ENCODE measurements at places on chromosomes 3 and 15. TPM values are rescaled to one million over a fixed set of nuclear protein-coding genes. Genes with fewer than 3 reads are reported as not detected.

Gene C3orf49
- polyA plus RNA-seq: not detected

DNA sequence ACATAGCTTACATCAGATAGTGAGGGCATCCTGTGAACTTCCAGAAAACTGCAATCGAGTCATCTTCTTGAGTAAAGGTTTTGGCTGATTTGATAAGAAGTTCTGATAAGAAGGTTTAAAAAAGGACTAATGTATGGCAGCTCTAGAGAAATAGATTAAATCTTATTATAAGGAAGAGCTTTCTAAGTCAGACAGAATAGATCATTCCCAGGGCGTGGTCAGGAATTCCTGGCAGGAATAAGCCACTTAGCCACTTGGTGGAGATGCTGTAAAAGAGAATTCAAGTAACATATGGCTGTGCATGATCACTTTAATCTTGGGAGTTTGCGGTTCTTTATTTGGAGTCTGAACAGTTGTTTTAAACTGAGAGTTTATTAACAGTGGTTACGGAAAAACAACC is 17.4 kb downstream of the PGBD4 start:
- no peak for DNase-seq

GRCh38 chr15:49185473-49185872 is 15.4 kb downstream of the GALK2 start:
- no peak for DNase-seq

DNA sequence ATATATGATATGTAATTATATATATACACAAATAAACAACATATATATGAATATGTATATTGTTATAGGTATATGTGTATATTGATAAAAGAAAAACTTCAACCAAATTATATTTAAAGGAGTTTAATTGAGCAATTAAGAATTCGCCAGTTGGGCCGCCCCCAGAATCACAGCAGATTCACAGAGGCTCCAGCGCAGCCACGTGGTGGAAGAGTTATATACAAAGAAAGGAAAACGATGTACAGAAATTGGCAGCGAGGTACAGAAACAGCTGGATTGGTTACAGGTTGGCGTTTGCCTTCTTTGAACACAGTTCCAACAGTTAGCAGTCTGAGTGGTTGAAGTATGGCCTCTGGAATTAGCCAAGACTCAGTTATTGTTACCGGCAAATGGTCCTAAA is 137.3 kb upstream of the SLC24A5 start:
- no peak for DNase-seq

GRCh38 chr3:130816561-130817445 is 70.2 kb upstream of the PIK3R4 start:
- DNase-seq: no peak

DNA sequence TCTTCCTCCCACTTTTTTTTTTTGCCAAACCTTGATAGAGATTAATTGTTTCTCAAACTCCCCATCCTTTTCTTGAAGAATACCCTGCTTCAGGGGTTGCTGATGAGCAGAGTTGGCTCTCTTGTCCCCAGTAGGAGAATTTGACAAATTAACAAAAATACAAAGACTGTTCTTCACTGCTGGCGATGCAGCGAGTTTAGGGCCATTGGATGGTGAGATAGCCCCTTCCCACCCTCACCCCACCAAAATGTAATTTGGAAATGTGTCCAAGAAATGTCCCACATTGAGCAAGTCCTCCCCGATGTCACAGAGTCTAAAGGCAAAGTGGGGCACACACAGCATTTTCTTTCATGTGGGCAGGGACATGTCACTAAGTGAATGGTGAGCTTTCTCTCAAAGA is 136.0 kb upstream of the RARB start:
- no peak for DNase-seq

Gene GPR149
- not detected for polyA plus RNA-seq

GRCh38 chr3:46742992-46743585 is 25.4 kb upstream of the PRSS50 start:
- no peak for DNase-seq

Gene DAG1
- 144 TPM for polyA plus RNA-seq

Gene GOLGA8S
- polyA plus RNA-seq: 0.01 TPM

GRCh38 chr15:78933187-78933822 is 11.5 kb downstream of the CTSH start:
- no peak for DNase-seq

- peak; percentile 96 for DNase-seq
Observed at GRCh38 chr3:127768346-127769008, 53.8 kb downstream of the MGLL start.

- DNase-seq: no peak
Observed at GRCh38 chr15:64653757-64654156, 121.6 kb downstream of the RBPMS2 start.

DNA sequence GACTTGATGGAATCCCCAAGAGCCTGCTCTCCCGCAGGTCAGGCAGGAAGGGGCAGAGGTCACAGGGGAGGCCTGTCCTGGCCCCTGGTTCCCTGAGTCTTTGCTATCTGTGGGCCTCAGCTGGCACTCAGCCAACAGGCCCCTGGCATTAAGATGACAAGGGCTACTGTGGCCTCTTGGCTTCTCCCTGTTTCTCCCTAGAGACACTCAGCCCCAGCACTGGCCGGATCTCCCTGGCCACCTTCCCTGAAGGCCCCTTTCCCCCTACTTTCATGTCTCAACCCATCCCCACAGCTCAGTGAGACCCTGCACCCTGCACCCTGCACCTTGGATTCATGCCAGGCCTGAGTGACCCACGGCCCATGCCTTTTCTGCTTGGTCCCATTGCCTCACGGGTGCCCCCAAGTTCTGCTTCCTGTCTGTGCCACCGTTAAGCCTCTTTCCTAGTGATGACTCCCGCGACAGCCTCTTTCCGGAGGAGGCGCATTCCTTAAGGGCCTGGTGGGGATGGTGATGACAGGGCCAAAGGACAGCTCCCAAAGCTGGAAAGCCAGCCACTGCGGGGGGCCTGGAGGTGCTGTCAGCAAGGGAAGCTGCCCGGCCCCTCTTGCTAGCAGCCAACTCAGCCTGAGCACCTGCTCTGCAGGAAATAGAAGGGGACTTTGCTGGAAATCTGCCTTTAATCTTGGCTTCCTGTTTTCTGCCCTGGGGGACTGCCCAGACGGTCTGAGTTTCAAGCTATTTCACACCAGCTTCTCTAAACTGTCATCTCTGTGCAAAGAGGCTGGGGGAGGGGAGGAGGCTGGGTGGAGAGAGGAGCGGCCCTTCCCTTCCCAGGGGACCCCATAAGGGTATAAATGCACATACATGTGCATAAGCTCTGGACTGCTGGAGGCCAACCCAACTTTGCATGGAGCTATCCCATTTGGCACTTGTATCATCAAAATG is 4.8 kb upstream of the CSK start:
- DNase-seq: no peak

Gene ZNF662
- 2.1 TPM for polyA plus RNA-seq

- no peak for DNase-seq
Observed at GRCh38 chr15:49538520-49538919, 82.1 kb downstream of the FAM227B start.

- DNase-seq: no peak
Observed at GRCh38 chr3:39920271-39920670, 110.9 kb downstream of the MYRIP start.
